Caki2 (cell line): ENCODE measurements at places on chromosomes 13 and 19. TPM values are rescaled to one million over a fixed set of nuclear protein-coding genes. Genes with fewer than 3 reads are reported as not detected.

DNA sequence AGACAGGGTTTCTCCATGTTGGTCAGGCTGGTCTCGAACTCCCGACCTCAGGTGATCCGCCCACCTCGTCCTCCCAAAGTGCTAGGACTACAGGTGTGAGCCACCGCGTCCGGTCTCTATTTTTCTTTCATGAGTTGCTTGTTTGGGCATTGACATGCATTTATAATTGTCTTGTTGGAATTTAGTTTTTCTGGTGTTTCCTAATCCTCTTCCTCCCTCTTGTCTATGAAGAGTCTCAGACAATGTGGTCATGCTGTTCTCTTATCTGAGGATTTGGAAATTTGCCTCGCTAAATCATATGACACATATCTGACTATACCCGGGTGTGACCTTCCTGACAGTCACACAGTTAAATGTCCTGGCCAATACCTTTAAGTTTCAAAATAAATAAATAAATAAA, 7.4 kb upstream of the CEACAM18 start:
- DNase-seq = no peak

GRCh38 chr19:37114001-37114400, 35.8 kb downstream of the ZNF420 start:
- no peak for DNase-seq

DNA sequence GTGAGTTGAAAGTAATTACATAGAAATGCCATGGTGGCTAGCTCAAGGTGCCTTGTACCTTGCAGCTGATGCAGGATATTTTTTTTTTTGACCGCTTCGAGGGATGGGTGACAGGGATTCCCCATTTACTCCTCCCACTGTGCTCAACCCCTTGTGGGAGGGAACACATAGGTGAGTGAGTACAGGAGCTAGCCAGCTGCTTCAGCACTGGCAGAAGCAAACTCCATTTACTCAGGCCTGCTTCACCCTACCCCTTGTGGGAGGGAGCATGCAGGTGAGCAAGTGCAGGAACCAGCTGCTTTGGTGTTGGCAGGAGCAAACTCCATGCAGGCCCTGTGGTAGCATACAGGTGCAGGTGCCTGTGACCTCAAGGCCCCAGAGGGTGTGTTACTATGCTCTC, 330.1 kb downstream of the TDRD3 start:
- DNase-seq = no peak

- no peak for DNase-seq
These were observed 10.0 kb upstream of the VSTM2B start for GRCh38 chr19:29515706-29516357.

The DBP gene
- total RNA-seq = 6.2 and 15.1 TPM in 2 replicates

The C13orf46 gene
- total RNA-seq = not detected in 2 replicates
